ENCODE measurements at places on chromosomes 4 and X.
A peak's percentile ranks its signal among the peaks of the same experiment; 100 is the strongest.

DNA sequence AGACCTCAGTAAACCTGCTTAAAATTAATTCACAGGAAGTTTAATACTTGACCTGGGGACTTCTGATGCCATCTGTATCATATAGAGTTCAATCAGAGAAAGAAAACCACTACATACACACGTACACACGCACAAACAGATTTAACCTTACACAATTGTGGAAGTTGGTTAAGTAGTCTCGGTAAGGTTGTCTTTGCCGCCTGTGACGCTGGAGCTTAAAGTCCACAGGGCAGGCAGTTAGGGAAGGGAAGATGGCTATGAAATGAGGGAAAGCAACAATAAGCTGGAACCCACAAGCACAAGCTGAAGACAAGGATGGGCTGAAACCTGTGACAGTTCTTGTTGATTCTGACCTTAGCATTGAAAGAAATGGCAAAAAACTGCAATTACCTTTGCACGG lies 41.7 kb upstream of the TSPAN7 start:
- no peak for DNase-seq

DNA sequence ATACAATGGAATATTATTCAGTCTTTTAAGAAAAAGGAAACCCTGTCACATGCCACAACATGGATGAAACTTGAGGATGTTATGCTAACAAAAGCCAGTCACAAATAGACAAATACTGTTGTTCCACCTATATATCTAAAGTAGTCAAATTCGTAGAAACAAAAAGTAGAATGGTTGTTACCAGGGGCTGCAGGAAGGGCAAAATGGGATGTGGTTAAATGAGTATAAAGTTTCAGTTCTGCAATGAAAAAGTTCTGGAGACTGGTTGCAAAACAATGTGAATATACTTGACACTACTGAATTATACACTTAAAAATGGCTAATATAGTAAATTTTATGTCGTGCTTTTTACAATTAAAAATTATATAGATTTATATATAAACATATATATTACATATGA lies 12.2 kb downstream of the SPOCK3 start:
- no peak for DNase-seq

DNA sequence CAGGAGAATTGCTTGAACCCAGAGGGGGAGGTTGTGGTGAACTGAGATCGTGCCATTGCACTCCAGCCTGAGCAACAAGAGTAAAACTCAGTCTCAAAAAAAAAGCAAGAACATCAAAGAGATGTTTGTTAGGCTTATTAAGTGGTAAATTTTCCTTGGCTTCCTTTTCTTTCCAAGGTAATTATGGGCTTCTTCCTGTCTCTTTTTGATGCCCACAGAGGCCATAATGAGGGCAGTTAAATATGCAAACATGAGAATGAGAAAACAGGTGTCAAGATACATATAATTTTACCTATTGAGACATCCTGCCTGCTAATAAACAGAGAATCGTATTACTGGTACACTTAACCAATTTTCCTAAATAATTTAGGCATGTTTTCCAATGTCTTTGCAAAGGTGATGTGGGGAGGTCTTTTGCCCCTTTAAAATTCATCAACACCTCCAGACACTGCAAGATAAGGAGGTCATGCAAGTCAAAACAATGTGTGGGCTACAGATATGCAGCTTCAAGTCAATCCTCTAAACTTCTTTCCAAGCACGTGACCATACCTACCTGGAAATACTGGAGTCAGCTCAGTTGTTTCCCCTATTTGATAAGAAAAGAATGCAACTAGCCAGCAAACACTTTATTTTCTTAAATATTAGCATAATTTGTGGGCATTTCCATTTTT lies 2.7 kb downstream of the SLC39A8 start:
- no peak for DNase-seq

- no peak for DNase-seq
Observed at GRCh38 chrX:130696542-130696941, 206.5 kb downstream of the ENOX2 start.

GRCh38 chr4:8577046-8577445 lies 3.1 kb upstream of the GPR78 start:
- DNase-seq = no peak

DNA sequence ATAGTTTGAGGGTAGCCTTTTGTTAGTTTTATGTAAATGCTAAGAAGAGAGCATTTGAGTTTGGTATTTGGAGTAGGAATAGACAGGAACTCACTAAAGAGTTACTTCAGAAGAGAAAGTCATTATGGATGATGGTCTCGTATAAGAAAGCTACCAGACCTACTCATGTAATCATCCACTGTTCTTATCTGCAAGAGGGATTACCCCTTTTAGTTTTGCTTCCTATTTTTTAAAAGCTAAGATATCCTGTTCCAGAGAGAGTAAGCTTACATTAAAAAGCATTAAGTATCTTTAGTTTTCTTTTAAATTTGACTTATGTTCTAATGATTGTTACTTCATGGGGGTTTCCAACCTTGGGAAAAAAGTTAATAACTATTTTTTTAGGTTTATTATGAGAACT lies 12.5 kb upstream of the ART3 start:
- no peak for DNase-seq

- no peak for DNase-seq
Observed at GRCh38 chr4:105950701-105951100, 55.4 kb downstream of the NPNT start.

DNA sequence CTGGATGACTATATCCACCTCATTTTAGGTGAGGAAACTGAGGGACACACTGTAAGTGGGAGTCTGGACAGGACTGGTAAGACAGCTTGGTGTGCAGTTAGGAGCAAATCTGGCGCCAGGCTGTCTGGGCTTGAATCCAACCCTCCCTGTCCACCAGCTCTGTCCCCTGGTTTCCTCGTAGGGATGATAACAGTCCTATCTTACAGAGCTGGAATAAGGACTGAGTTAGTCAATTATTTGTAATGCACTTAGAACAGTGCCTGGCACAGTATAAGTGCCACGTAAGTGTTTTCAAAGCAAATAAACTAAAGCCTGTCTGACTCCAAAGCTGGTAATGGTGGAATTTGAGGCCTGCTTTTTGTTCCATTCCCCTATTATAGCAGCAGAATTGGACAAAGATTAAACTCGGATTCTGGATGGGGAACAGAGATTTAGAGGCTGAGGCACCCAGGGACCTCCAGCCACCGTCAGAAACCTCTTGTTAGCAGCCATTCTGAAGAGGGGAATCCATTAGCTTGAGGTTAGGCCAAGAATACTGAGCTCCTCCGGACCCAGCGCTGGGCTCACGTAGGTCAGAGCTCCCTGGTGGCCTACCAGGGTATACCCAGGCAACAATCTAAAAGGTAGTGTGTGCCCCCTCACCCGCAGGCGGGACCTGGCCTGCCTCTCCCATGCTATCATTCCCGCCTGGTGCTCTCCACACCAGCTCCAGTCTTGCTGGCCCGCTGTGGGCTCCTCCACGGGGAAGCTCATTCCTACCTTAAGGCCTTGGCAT lies 102.1 kb downstream of the UCHL1 start:
- no peak for DNase-seq

GRCh38 chrX:43527801-43528200 lies 128.3 kb upstream of the MAOA start:
- DNase-seq = no peak

GRCh38 chr4:74638001-74638400 lies 156.3 kb downstream of the BTC start:
- no peak for DNase-seq

GRCh38 chr4:26124753-26125321 lies 196.0 kb upstream of the RBPJ start:
- no peak for DNase-seq

DNA sequence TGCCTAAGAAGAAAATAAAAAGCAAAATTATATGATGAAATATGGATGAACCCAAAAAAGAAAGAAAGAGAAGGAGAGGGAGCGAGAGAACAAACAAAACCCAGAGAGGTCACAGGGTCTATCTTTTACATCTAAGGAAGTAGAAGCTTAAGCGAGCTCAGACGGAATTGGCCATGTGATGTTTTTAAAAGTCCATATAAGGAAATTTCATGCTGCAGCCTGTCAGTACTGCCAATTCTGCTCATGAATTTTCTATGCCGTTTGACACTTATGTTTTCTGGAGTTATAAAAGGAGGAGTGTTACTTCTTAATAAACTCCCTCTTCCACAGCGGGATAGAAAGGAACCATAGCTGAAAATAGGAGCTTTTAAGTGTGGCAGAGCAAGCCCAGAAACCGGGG lies 32.9 kb upstream of the DCX start:
- DNase-seq = no peak

DNA sequence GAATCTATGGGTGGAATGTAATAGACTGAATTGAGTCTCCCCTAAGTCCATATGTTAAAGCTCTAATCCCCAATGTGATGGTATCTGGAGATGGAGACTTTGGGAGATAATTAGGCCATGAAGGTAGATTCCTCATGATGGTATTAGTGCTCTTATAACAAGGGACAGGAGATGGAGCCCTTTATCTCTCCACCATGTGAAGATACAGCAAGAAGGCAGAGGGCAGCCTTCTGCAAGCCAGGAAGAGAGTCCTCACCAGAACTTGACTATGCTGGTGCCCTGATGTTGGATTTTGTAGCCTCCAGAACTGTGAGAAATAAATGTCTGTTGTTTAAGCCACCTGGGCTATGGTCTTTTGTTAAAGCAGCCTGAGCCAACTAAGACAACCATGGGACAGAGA lies 76.4 kb upstream of the F8A3 start:
- no peak for DNase-seq

DNA sequence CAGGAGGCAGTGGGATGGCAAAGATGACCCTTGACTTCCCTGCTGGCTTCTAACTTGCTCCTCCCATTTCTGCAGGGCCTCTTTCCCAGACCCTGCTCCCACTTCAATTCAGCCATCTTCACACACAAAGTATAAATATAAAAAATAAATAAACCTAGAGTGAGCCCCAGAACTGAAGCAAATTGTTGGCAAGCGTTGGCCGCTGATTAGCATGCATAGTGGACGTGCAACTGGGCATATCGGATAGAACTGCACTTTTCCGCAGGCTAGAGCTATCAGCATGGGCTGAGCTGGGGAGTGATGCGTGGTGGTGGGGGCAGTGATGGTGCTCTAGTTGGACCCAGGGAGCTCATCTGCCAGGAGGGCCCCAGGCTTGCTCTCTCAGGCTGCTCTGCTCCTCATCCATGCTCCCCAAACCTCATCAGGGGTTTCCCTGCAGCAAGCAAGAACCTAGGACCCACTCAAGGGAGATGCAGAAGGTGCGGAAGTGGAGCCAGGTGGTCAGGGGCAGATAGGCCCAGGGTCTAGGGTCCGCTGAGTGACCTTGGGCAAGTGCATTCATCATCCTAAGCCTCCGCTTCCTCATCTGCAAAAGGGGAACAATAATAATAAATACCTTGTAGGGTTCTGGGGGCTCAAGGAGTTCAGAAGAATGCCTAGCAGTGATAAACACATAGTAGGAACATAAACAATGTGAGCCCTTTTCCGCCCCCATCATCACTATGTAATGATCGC lies 146.8 kb upstream of the PJA1 start:
- no peak for DNase-seq

- no peak for DNase-seq
Observed at GRCh38 chrX:95117556-95117955, 1443.5 kb downstream of the FAM133A start.

DNA sequence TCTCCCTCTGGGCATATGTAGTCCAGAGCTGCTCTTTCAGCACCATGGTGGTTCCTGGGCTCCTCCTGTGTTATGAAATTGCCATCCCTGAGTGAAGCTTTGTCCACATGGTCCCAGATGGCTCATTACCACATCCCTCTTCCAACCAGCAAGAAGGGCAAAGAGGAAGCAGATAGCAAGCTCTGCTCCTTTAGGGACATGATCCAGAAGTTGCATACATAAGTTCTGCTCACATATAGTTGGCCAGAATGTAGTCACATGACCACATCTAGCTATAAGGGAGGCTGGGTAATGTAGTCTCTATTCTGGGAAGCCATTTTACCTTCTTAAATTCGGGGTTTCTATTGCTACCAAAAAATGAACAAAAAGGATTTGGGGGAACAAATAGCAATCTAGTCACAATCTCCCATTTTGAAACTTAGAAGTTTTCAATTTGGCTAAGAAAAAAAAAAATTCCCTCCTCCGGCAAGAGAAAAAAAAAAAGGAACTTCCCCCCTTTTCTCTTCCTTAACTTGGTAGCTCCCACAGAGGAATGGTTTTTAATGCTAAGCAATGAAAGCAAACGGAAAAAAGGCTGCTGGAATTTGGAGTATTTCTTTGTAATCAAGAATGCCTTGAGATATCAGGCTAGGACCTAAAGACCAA lies 88.2 kb upstream of the USP9X start:
- DNase-seq = no peak

DNA sequence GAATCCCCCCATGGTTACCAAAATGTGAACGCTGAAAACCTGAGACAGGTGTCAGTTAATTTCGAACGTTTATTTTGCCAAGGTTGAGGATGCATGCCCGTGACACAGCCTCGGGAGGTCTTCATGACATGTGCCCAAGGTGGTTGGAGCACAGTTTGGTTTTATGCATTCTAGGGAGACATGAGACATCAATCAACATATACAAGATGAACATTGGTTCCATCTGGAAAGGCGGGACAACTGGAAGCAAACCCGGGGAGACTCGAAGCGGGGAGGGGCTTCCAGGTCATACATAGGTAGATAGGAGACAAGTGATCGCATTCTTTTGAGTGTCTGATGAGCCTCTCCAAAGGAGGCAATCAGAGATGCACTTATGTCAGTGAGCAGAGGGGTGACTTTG lies 11.0 kb upstream of the SH3BP2 start:
- DNase-seq = no peak

DNA sequence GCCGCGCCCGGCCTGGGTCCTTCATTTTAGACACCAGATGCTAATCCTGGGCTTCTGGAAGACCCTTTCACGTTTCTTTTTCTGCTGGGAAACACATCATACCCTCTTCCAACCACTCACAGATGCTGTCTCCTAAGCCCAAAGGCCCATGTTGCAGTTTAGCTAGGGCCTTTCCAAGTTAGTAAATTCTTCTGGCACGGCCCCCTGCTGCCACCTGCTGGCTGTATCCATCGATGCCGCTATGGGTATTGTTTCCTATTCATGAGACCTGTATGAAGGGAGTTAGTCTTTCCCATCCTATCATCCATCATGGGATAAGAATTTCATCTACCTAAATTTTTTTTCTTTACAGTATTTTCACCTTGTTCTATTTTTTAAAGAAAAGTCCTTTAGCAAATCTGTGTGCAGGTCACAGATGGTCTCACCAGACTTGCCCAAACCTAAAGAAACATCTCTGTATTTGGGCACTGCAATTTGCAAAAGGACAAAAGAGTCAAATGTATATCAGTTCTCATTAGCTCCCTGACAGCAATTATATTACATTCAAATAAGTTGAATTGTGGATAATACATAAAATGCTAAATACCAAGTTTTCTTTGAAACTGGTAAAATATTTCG lies 37.8 kb upstream of the SLC9A7 start:
- DNase-seq = peak; percentile 51

DNA sequence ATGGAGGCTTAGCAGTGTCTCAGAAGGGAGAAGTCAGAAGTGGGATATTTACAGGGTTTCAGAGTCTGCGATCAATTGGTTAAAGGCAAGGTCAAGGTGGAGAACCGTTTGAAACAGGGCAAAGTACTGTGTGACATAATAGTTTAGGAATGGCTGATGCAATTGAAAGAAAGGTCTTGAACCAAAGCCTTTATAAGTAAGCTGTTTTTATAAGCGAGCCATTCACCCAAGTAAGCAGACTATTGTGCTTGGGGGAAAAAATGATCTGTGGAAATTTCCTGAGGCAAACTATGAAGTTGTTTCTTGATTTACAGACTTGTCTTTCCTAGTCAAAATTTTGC lies 327.3 kb downstream of the CAMK2D start:
- DNase-seq = no peak

GRCh38 chrX:114615765-114616164 lies 31.9 kb downstream of the HTR2C start:
- no peak for DNase-seq

GRCh38 chrX:74371425-74372222 lies 49.7 kb upstream of the SLC16A2 start:
- no peak for DNase-seq

Measured in stimulated activated naive CD4-positive, alpha-beta T cell (primary cell).